ENCODE measurements at places on chromosomes 13 and 19.

DNA sequence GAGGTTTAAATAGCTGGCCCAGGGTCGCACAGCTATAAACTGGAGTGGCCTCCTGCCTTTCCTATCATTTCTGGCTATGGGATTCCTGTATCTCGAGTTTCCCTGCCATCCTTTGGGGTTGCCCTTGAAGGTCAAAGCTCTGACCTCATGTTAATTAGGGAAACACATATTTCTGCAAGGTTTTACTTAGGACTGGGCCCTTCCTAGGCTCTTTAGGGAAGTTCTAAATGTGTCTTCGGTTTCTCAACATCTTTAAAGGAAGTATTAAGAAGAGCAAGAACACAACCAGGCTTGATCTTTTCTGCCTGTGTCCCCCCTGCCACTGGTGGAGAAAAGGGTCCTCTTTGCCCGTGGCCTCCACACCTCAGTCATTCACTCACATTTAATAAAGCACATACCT lies 10.8 kb downstream of the LCP1 start:
- DNase-seq = no peak

- no peak for DNase-seq
Observed at GRCh38 chr13:43865892-43866291, 13.6 kb downstream of the CCDC122 start.

- no peak for DNase-seq
Observed at GRCh38 chr13:76638181-76638580, 248.0 kb downstream of the KCTD12 start.

DNA sequence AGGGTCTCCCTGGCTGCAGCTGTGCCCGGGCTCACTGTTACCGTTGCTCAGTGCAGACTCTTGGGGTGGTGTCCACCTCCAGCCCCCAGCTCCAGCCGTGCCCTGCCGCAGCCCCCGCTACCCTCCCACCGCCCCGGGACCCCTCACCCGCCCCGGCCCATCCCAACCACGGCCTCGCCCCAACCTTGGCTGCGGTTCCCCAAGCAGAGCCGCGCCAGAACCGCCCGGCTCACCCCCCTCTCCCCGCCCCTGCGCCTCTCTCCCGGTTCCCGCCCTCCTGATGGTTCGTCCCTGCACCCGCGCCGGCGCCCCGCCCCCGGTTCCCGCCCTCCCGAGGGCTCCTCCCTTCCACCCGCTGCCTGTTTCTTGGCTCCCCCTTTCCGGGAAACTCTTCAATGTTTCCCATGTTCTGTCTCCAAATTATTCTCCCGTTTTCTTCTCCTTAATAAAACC lies 40.3 kb downstream of the ANKRD10 start:
- no peak for DNase-seq

DNA sequence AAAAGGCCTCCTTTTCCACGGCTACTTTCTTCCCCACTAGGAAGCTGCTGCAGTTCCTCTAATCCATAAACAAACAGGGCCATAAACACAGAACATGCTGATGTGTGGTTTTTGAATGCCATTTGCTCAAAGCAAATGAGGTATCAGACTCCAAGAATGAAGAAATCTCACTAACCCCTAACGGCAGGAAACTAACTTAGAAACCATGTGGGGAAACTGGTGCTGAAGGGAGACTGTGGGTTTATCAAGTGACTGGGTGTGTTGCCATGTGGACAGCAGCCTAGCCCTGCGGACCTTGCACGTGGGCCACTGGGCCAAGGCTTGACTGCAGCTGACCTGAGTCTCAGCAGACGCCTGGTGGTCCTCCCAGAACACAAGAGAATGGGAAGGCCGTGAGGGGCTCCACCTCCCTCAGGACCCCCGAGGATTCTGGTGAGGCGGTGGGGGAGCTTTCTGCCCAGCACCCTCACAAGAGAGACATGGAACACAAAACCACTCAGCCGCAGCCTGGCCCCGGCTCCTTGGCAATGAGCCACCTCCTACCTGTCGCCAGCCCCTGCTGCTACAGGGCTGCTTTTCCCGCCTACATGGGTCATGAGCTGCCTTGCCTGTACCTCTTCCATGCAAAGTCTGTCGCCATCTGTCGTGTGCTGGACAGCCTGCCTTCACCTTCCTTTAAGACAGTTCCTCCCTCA lies 10.6 kb downstream of the SLC15A1 start:
- no peak for DNase-seq

DNA sequence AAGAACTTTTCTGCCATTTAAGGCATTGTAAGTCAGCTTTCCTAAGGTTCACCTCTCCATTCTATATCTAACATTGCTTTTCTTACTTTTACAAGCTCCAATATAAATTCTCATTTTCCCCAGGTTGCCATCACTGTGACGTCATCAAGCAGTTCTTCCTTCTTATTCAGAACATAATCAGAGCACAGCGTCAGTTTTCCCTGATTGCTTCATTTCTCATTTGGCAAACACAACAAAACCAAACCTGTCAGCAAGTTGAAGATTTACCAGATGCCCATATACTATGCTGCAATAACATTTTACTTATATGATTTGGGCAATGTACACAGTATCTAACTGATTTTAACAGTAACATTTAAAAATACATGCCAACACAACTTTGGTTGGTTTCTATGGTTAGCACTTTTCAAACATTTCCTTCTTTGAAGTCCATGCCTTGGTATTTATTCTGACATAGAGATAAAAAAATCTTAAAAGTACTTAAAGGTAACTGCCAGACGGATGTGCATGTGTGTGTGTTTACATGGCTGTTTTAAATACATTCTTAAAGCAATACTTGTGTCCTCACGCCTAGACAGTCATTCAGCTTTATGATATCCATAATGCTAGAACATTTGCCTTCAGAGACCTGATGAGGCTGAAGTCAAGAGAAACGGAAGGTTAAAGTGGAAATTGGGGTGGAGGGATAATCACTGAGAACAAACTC lies 264.0 kb downstream of the KLF12 start:
- DNase-seq = no peak

- no peak for DNase-seq
Observed at GRCh38 chr13:93338906-93339305, 112.3 kb downstream of the GPC6 start.

- DNase-seq = no peak
Observed at GRCh38 chr13:80055847-80056246, 285.1 kb downstream of the SPRY2 start.

GRCh38 chr19:49859682-49860335 lies 7.6 kb downstream of the PNKP start:
- DNase-seq = no peak

DNA sequence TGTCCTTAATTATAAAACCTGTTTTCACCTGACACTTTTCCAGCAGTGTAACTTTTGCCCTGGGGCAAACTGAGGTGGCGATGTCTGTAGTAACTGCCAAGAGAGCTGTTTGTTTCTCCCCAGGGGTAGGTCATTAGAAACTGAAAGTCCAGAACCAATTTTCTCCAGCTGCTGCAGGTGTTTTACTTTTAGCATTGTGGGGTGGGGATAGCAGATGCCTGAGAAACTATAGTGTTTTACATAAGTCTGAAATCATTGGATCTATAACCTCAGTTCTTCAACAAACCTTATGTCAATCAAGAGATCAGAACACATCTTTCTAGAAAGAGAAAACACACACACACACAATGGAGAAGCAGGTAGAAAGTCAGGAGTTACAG lies 92.7 kb downstream of the LHFPL6 start:
- no peak for DNase-seq

DNA sequence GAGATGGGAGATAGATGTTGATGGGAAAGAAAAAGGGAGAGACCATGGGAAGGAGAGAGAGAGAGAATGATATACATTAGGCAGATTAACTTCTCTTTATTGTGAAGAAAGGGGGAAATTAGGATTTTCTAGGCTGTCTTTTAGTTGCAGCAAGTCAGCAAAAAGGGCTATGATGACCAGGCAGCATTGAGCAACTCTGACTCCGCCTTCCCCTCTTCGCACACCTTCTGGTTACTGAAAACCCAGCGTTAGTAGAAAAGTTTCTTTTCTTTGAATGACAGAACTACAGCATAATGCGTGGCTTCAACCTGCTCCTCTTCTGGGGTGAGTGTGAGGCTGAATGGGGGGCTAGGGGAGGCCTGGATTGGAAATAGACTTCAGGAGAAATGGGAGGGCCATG lies at the start of gene ADGRE1:
ADGRE1 (plus strand) TSS at position 264 of the 400 bp plus-strand sequence; CDS start at position 294, 30 bp downstream.
- DNase-seq = no peak

GRCh38 chr19:49802836-49803528 lies 10.1 kb downstream of the FUZ start:
- no peak for DNase-seq

GRCh38 chr19:51121257-51121656 lies 3.4 kb upstream of the SIGLEC9 start:
- no peak for DNase-seq

GRCh38 chr19:47713046-47714021 lies at the start of gene EHD2:
TSS of gene EHD2 (plus strand) at chr19:47713422. CDS start at chr19:47716613, 3,191 bp downstream.
- no peak for DNase-seq

DNA sequence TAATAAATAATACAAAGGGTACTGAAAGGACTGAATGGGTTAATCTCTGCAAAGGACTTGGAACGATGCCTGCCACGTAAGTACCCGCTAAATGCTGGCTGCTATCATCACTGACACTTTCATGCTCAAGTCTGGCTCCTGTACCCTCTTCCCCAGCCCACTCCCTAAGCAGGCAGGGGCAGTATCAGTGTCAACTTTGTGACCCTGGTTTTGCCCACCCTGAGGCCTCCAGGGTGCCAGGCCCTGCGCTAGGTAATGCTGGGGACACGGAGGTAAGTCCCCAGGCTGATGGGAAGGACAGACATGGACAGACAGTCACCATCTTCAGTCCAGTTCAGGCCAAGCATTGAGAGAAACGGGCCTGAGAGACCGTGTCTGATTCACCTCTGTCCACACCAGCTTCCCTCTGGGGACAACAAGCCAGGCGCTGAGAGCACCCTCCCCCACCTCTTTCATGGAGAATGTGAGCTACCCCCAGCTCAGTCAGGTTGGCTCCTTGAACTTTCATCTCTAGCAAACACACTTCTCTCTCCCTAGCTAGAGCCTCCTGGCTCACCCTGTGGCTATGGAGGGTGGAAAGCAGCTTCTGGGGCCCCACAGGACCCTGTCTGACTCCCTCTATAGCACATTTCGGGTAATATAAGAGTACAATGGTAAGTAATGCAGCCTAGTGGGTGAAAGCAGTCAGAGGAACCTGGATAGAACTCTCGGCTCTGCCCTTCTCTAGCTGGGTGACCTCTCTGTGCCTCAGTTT lies 800 bp downstream of the ETFB start:
- no peak for DNase-seq

DNA sequence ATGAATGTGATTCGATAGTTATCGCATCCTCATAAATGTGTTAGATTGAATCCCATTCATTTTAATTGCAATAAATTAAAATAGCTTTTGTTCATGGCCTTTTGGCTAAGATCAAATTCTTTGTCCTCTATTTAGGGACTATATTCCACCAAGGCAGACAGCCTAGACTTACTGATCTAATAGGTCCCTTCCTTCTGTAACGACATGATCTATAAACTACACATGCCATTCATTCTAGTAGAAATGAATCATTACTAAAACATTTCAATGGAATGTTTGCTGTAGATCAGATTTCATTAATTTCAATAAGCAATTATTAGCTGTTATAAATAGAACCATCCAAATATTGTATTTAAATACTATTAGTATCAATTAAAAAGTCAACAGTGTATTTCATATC lies 526.6 kb upstream of the KLHL1 start:
- no peak for DNase-seq

- no peak for DNase-seq
Observed at GRCh38 chr19:18311502-18312091, 11.3 kb downstream of the LSM4 start.

GRCh38 chr19:49436381-49437017 lies 4.8 kb downstream of the SLC17A7 start:
- DNase-seq = no peak
